ENCODE measurements at places on chromosomes 11 and 22.

GRCh38 chr11:72010529-72011233 is 12.0 kb downstream of the IL18BP start:
- no peak for DNase-seq

DNA sequence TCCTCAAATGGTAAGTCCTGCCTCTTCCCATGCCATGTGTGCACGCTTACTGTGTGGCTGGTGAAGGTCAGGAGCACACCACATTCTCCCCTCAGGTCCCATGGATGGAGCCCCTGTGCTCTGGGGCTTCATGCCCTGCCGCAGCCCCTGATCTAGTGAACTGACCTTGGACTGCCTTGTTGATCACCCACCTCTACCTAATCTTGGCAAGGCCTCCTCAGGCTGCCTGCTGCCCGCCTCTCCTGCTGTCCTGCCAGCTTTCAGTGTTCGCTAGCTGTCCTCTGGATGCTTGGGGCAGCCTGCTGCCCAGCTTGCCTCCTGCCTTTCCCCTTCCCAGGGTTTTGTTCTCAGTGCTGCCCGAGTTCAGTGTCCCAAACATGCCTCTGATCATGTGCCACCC is 38.1 kb downstream of the CABIN1 start:
- DNase-seq = no peak

DNA sequence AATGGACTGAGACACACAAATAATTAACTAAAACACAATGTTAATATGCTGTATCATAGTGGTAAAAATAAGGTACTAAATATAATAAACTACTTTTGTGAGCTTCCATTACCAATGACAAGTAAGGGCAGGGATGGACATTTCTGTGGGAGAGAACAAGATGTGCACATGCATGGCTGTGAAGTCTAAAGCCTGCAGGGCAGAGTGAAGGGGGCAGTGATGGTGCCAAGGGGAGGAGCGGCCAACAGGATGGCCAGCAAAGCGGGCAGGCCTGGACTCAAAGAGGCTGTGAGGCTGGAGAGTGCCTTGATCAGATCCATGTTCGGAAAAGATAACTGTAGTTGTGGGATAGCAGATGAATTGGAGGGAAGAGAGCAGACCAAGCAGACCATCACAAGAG is 12.5 kb downstream of the DESI1 start:
- no peak for DNase-seq

- no peak for DNase-seq
Measured at GRCh38 chr11:120199613-120200012, 11.2 kb upstream of the OAF start.

- no peak for DNase-seq
Measured at GRCh38 chr22:20154602-20155187, 3.8 kb upstream of the CCDC188 start.

DNA sequence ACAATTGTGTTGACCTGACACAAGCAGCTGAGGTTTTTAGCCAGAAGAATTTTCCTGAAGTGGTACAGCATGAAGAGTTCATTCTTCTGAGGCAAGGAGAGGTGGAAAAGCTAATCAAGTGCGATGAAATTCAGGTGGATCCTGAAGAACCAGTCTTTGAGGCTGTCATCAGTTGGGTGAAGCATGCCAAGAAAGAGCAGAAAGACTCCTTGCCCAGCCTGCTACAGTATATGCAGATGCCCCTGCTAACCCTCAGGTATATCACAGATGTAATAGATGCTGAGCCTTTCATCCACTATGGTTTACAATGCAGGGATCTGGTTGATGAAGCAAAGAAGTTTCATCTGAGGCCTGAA is 12.9 kb upstream of the SCARF2 start:
- no peak for DNase-seq

DNA sequence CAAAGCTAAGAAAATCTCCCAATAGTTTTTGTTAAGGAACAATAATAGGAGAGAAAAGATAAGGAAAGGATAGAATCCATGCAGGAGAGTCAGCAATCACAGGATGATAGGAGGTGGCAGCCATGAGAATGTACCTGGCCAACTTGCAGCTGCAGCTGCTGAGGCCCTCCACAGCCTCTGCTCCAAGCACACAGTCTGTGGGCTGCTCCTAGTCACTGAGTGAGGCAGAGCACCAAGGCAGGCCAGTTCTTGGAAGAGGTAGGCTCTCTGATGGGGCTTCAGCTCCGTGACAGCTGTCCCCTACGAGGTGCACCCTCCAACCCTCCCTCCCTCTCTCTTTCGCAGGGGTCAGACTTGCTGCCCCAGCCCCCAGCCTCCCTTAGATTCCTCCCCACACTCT is 5.5 kb upstream of the KCNJ1 start:
- no peak for DNase-seq

GRCh38 chr11:133163463-133164419 is 368.6 kb downstream of the OPCML start:
- DNase-seq = no peak

GRCh38 chr22:37996079-37996478 is 11.7 kb upstream of the SOX10 start:
- no peak for DNase-seq

DNA sequence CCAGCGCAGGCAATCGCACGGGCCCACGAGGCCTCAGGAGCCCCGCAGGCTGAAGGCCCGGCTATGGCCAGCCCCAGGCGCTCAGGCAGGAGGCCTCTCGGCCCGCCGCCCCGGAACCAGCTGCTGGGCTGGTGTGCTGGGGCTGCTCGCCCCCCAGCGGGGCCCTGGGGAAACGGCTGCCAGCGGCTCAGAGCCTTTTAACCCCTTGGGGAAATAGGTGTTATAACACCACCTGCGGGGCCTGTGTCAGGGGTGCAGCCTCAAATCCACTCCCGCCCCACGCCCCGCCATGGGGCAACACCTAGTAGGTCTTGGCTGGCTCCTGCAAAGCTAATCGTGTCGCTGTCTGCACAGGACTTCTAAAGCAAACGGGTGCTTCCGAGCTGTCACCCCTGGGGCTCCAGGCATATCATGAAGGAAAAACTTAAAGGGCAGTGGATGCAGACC is 237.4 kb downstream of the TTC28 start:
- DNase-seq = no peak

- DNase-seq = no peak
Measured at GRCh38 chr11:1560649-1561251, 11.3 kb downstream of the DUSP8 start.

- DNase-seq = peak; percentile 4
Measured at GRCh38 chr11:17933708-17934107, 79.1 kb downstream of the SERGEF start.

GRCh38 chr11:120554766-120555432 is 43.4 kb downstream of the GRIK4 start:
- DNase-seq = no peak

GRCh38 chr11:13229711-13230318 is 47.8 kb upstream of the BMAL1 start:
- DNase-seq = no peak

DNA sequence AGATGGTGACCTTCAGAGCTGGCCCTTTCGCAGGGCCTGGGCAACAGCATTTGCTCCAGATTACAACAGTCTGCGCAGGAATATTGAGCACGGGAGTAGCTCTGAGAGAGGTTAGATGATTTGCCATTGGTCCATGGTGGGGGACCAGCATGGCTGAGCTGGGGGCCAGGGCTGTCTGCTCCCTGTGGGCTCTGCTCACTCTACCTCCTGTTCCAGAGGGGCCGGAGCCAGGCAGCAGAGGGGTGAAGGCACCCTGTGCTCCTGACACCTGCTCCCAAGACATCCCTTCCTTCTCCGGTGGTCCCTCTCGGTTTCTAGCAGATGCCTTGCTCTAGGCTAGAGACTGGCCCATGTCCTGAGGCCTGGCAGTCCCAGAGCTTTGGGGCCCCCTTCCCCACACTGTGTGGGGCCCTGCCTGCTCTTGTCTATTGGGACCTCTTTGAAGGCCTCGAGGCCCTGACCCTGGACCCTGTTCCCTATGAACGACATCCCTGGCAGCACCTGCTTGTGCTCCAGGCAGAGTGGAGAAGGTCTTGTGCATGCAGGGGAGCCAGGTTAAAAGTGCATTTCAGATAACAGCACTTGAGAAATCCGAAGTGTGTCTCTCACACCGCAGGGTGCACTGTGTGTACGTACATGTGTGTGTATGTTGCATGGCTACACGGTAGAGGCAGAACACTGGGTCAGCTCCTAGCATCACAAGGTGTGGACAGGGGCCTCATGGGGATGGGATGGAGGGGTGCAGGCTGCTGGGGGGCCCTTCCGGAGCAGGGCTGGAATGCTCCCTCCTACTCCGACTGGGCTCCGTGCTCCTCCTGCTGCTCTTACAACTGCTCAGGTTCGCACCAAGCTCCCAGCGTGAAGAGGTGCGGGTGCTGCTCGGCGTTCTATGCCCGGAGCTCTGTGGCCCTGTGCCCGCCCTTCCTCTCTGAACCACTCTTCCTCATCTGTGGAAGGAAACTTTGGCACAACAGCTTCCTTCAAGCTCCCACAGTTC is 123.3 kb upstream of the B3GAT1 start:
- DNase-seq = no peak

DNA sequence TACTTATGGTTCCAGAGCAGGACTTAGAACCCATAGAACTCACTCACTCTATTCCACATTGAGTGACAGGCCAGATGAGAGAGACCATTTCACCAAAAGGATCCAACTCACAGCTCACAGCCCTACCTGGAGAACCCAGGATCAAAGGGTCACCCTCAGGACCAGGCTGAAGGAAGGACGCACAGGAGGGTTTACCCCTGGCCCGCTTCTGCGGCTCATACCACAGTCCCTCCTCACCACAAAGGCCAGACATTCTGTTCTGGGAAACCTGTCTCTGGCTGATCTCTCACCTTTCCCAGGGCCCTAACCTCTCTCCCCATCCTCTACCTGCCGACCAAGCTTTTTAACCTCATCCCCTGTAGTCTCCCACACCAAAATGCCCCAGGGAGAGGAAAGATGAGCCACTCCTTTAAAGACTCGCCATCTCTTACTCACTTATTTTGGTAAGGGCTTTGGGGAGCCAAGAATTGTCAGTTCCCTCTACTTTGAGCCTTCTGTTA is 4.7 kb downstream of the FOSL1 start:
- no peak for DNase-seq

GRCh38 chr22:39365492-39365780 is 15.6 kb downstream of the SYNGR1 start:
- DNase-seq = no peak

- no peak for DNase-seq
Measured at GRCh38 chr22:20029550-20030225, 8.8 kb downstream of the TANGO2 start.

GRCh38 chr11:3840870-3841425 is at the start of gene RHOG:
TSS of gene RHOG (minus strand) at chr11:3840959. CDS start at chr11:3828138, 12,821 bp downstream.
- no peak for DNase-seq

DNA sequence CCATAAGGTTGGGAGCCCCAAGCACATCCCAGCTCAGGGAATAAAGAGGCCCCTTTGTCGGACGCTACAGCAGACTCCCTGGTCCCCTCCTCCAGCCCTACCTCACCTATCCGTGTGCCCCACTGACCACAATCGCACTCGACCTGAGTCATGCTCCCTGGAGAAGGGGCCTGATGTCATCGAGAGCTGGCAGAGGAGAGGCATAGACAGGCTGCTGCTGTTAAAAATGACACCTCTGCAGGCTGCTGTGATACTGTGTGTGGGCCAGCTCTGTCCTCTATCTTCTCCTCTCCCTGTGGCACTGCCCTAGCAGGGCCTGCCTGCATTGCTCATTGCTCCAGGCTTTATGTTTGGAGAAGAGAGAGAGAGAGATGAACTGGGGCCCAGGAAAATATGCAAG is 123.4 kb upstream of the SYT13 start:
- DNase-seq = no peak

GRCh38 chr11:100927579-100927978 is 202.0 kb downstream of the PGR start:
- no peak for DNase-seq

GRCh38 chr11:77187776-77188632 is 60.0 kb downstream of the MYO7A start:
- DNase-seq = peak; percentile 67

- no peak for DNase-seq
Measured at GRCh38 chr11:80958361-80958760, 1517.5 kb upstream of the TENM4 start.

GRCh38 chr11:2355000-2355644 is 22.0 kb upstream of the CD81 start:
- DNase-seq = no peak

GRCh38 chr11:125264100-125265022 is 99.8 kb downstream of the PKNOX2 start:
- no peak for DNase-seq

DNA sequence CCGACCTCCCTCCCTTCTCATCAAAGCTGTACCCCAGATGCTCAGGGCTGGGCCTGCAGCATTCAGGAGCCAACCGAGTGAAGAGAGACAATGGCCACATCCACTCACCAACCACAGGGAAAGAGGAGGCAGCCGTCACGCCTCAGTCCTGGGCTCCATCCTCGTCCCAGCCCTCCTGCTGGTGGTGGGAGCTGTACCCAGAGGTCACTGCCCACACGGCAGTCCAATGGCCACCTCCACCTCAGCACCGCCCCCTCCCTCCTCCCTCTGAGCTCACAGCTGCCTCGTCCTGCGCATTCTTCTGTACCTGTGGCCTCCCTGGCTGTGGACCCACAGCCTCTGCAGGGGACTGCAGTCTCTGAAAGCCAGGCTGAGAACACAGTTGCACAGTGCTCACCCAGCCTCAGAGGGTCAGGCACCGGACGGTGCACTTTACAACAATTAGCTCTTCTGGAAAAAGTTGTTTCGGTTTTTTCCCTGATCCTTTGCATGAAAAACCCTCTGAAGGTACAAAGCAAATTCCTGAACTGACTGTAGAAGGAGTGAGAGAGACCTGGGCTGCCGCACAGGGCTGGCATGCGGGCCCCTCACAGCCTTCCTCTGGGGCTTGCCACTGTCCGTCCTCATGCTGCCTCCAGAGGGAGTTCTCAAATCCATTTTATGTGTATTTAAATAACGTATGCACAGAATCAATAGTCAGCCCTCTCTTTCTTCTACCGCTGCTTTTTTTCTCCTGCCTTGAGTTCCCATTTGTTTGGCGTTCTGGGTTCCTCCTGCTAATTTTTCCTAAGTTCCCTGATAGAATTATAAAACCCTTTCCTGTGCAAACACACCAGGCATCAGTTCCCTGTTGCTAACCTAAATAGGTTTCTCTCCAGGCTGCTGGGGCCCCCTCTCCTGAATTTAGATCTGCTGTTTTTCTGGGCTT is 52.7 kb downstream of the PHF21B start:
- no peak for DNase-seq

- no peak for DNase-seq
Measured at GRCh38 chr11:106958517-106959248, 59.6 kb downstream of the GUCY1A2 start.

GRCh38 chr22:43883719-43884415 is 7.9 kb downstream of the PNPLA5 start:
- no peak for DNase-seq

Measured in DMS153 (cell line).